ENCODE measurements at places on chromosomes 4 and X. TPM values are rescaled to one million over a fixed set of nuclear protein-coding genes. Genes with fewer than 3 reads are reported as not detected.

- DNase-seq, result no peak
Measured at GRCh38 chr4:153207567-153207966, 3.3 kb downstream of the TRIM2 start.

- no peak for DNase-seq
Measured at GRCh38 chr4:122901247-122902010, 21.0 kb downstream of the NUDT6 start.

The NSG1 gene
- polyA plus RNA-seq, result 3.3 TPM

- DNase-seq, result no peak
Measured at GRCh38 chrX:97858592-97858991, 974.9 kb downstream of the RPA4 start.

The LPAR4 gene
- polyA plus RNA-seq, result not detected

DNA sequence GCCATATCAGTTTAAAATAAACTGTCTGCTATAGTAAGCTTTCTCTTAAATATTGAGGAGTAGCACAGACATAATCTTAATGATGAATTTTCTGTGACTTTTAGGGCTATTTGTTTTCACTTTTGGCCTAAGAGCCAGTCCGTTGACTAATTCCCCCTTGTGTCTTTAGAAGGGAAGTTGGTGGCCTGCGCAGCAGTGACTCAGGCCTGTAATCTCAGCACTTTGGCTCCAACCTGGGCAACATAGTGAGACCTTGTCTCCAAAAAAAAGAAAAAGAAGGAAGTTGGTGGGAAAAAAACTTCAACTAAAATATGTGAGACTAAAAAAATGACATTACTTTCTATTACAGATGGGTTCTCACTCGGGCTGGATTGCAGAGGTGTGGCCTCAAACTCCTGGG lies 3.4 kb downstream of the NCAPG start:
- no peak for DNase-seq

The PITX2 gene
- polyA plus RNA-seq, result not detected

The CDKL2 gene
- 1.1 TPM for polyA plus RNA-seq

The GAGE12E gene
- not detected for polyA plus RNA-seq

The HGFAC gene
- polyA plus RNA-seq, result not detected

The HHIP gene
- polyA plus RNA-seq, result not detected

GRCh38 chr4:107261241-107261874 lies 225.2 kb upstream of the DKK2 start:
- DNase-seq, result no peak

DNA sequence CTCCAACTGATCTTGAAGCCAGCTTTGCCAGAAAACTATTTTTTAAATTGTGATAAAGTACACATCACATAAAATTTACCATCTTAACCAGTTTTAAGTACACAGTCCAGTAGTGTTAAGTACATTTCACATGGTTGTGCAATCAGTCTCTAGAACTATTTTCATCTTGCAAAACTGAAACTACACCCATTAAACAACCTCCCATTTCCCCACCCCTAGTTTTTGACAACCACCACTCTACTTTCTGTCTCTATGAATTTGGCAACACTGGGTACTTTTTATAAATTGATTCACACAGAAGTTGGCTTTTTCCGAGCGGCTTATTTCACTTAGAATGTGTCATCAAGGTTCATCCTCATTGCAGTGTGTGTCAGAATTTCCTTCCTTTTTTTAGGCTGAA lies 31.0 kb downstream of the TRPC5 start:
- no peak for DNase-seq

- no peak for DNase-seq
Measured at GRCh38 chrX:103552236-103552635, 32.9 kb upstream of the RAB40A start.

The OPN1MW3 gene
- polyA plus RNA-seq, result not detected

The CTAG1A gene
- polyA plus RNA-seq, result not detected

The SPANXA2 gene
- polyA plus RNA-seq, result not detected

DNA sequence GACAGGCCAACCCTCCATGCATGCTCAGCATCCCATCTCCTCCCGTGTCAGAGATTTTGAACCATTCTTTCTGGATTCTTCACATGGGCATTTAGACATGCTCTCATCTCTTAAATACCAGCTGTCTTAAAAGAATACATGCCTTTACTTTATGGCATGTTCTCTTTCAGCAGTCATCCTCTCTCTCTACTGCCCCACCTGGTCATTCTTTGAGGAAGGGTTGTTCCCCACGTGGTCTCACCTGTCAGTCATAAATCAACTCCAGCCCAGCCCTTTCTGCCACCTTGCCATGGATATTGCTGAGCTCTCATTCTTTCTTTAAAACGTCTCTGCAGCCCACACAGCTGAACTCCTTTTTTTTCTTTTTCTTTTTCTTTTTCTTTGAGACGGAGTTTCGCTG lies 111.3 kb downstream of the ARHGAP10 start:
- DNase-seq, result no peak

The ZXDB gene
- 5.1 TPM for polyA plus RNA-seq

GRCh38 chr4:134343081-134343480 lies 141.5 kb upstream of the PABPC4L start:
- DNase-seq, result no peak

The GUCY1B1 gene
- not detected for polyA plus RNA-seq

DNA sequence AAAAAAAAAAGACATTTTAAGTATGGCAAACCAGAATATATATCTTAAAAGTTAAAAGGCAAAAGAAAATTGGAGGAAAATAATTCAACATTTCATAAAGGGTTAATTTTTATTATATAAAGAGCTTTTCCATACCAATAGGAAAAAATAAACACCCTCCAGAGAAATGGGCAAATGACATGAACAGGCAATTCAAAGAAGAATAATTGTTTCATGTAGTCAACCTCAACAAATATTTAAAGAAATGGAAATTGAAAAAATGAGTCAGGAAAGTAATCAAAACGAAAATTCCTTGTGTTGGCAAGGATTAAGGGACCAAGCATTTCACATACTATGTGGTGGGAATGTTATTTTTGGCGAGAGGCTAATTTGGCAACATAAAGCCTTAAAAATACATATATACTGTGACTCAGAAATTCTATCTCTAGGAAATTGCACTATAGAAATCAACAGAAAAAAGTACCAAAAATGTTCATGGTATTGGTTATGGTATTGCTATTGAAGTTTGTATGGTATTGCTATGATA lies 87.6 kb downstream of the HAUS3 start:
- no peak for DNase-seq

DNA sequence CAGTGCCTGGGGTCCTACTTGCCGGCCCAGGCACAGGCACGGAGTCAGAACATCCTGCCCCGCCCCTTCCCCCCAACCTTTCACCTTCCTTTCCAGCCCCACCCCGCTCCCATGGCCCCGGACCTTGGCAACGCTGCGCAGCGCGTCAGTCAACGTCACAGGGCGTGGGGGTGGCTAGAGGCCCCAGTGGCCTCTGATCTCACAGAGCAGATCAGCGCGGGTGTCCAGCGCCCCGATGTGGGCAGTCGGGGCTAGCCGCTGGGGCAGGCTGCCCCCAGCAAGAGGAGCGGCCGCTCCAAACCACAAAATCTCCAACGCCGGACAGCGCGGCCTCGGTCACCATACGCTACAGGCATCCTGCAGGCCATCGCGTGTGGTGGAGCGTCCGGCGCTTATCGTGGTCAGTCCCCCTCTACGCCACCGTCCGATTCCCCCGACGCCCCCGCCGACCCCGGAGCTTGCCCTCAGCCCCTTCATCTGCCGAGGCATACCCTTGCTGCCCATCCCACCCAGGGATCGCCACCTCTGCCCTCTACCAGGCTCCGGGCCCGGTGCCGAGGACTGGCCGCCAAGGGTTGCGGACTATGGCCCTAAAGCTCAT lies 69.6 kb upstream of the APOOL start:
- DNase-seq, result no peak

DNA sequence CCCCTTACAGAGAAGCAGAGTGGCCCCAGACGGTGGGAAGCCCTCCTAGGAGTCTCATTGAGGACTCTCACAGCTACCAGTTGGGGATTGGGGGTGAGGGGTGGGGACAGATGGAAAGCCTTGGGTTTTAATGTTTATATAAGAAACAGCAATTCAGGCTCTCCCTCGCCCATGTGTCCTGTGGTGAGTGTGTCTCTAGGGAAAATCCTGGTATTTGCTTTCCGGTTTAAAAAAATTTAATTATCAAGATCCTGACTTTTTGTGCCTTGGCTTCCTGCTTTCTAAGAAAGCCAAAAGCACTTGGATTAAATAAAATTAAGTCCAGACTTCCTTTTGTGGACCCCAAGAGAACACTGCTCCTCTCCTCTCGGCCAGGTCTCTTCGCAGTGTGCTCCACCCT lies 93.8 kb downstream of the SOWAHB start:
- no peak for DNase-seq

GRCh38 chrX:152897222-152898131 lies at the start of gene ZNF185:
TSS of gene ZNF185 (plus strand) at chrX:152898067. CDS start at chrX:152914490, 16,423 bp downstream.
- DNase-seq, result no peak
